Motor neuron (in vitro differentiated cells): ENCODE measurements at places on chromosomes 12 and 14.

- ATAC-seq = peak; percentile 88
These were observed 70.3 kb upstream of the NR2C1 start for GRCh38 chr12:95143621-95144205.

- no peak for ATAC-seq
These were observed 216.2 kb upstream of the KRR1 start for GRCh38 chr12:75727577-75727976.

GRCh38 chr12:106956048-106956578 is 406 bp downstream of the TMEM263 start:
- ATAC-seq = peak; percentile 57

DNA sequence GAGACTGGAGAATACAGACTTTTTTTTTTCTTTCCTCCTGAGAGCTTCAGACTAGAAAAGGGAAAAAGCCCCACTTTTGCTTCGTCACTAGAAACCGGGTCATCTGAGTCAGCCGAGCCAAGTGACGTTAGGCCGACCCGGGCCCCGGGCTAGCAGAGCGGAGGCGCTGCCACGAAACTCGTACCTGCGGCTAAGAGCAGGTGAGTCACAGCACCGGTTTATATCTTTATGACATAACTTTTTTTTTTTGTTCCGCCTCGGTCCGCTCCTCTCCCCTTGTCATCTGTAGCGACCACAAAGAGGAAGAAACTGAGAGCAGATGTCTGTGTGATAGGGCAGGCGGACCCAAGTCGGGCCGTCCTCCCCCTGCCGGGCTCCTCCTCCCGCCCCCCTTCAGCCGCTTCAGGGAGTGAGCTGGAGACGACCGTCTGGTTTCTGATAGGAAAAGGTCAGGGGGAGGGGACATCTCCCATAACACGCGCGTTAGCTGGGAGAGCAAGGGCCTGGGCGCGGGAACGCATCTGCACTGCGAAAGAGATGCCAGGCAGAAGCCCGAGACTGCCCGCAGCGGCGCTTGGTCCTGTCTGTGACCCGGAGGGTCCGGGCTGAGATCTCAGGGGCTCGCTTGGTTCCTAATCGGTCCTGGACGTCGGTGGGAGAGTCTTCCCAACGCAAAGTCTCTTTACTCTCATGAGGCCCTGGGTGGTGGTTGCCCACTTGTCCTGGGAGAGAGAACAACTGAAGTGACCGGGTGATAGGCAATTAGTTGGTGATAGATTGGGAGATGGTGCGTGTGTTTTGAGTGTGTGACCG is 586 bp downstream of the TTC6 start:
- ATAC-seq = peak; percentile 45

DNA sequence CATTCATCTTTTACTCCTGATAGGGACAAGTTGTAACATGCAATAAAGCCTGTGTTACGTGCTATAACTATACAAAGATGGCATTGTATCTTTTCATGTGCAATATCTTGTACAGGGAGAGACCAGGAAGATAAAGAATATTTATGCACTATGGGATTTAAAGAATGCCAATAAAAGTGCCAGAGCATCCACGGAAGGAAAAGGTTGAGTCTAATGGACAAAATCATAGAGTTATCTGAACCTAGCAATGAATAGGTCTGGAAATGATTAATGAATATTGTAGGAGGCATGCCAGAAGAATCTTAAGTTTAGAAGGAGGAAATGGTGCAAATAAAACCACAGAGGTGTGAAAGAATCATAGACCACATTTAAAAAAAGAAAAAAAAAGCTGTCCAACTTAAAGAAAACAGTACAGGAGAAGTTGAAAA is 263.9 kb downstream of the KCNC2 start:
- ATAC-seq = no peak

DNA sequence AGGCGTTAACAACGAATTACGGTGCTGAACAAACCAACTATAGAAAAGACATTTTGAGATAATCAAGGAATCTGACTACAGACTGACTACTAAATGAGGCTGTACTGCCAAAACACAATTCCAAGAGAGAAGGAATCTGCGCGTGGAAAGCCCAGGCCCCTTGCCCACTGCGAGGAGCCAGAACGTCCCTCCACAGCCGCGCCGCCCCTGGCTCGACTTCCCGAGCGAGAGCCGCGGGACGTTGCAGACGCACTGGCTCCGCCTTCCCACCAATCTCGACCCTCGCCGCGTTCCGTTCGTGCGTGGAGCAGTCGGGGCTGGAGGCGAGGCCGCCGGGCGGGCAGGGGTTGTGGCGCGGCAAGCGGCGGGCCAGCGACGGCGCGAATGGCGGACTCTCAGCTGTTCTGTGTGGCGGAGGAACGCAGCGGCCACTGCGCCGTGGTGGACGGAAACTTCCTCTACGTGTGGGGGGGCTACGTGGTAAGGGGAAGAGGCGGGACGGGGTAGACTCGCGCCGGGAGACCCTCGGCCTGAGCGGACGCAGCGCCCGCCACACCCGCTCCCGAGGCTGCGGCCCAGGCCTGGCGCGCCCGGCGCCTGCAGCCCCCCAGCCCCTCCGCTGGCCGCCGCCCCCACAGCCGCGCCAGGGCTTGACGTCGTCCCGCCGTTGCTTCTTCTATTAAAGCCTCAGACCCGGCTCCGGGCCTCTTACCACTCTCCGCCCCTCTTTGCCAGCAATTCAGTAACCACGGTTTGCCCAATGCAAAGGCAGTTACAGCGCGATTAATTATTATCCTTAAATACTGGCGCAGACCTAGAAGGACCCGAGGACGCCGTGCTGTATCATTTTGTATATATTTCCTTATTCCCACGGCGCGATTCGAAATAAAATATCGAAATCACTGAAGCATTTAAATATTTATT is at the start of gene KLHDC1:
Gene KLHDC1, plus strand, starts transcription at position 310 of the 924 bp plus-strand sequence. Its CDS starts 75 bp downstream, at position 385.
- ATAC-seq = peak; percentile 86

GRCh38 chr14:23056145-23056955 is 970 bp downstream of the CDH24 start:
- peak; percentile 40 for ATAC-seq

GRCh38 chr12:9361879-9362326 is 153.7 kb upstream of the PZP start:
- ATAC-seq = no peak

DNA sequence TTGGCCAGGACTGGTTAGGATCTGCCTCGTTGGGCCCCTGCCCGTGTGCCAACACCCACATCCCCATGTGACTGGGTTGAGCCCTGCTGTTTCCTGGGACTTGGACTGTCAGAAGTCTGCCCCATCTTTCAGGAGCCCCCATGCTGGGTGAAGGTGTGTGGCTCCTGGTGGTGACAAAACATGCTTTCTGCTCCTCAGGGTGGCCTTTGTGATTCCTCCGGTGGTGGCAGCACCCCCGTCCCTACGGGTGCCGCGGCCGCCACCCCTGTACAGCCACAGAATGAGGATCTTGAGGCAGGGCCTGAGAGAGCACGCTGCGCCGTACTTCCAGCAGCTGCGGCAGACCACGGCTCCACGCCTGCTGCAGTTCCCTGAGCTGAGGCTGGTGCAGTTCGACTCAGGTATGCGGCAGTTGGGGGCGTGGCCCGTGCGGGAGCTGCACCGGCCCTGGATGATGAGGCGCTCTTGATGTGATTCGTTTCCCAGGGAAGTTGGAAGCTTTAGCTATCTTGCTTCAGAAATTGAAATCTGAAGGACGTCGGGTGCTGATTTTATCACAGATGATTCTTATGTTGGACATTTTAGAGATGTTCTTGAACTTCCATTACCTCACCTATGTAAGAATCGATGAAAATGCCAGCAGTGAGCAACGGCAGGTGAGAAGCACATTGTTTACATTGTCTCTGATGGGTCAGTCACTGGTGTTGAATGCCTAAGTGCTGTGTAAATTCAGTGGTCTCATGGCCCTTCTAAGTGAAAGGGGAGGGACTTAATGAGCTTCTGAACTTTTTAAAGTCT is 80.0 kb downstream of the EP400 start:
- ATAC-seq = no peak

- ATAC-seq = no peak
These were observed 678 bp upstream of the OAS2 start for GRCh38 chr12:112977641-112978040.

DNA sequence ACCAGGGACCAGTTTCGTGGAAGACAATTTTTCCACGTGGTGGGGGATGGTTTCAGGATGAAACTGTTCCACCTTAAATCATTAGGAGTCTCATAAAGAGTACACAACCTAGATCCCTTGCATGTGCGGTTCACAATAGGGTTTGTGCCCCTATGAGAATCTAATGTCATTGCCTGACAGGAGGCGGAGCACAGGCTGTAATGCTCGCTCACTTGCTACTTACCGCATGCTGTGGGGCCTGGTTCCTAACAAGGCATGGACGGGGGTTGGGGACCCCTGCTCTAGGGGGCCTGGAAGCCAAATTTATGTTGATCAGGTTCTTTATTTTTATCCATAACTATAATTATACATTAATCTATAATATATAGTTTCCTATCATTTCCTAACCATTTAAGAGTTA is 315.3 kb downstream of the MED13L start:
- no peak for ATAC-seq

DNA sequence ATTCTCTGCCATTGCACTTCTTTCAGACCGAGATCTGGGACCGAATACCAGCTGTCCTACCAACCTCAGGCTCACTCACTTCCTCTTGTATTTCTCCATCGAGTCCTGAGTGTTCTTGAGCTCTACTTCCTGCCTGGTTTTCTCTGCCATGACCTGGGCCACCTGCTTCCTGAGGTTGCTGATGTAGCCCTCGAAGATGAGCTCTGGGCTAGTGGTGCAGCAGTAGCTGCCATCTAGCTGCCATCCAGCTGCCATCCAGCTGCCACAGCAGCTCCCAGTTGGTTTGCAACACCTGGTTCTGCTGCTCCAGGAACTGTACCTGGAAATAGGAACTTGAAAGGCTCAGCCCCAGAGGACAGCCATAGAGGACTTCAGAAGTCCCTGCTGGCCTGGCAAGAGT is 15.0 kb upstream of the KRT73 start:
- ATAC-seq = no peak

- peak; percentile 24 for ATAC-seq
These were observed 32.4 kb downstream of the PLEKHG7 start for GRCh38 chr12:92735131-92735721.

GRCh38 chr12:45626965-45627364 is 102.5 kb upstream of the ARID2 start:
- ATAC-seq = no peak

GRCh38 chr14:22485178-22485577 is 103.8 kb downstream of the DAD1 start:
- no peak for ATAC-seq

DNA sequence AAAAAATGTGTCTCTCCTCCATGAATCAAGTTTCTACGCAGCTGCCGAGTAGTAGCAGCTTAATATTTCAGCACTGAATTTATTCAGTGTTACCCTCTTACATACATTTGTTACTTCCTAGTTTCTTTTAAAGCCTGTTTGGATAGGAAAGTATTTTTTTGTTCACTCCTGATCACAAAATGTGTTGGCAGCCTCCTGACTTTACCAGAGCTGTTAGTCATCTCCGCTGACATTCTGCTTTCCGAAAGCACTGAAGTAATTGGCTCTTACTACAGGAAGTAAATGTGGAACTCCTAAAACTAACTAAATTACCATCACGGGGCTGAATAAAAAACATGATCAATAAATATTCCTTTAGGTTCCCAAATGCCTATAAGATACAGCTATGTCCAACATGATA is 225.5 kb downstream of the EPS8 start:
- ATAC-seq = peak; percentile 83

DNA sequence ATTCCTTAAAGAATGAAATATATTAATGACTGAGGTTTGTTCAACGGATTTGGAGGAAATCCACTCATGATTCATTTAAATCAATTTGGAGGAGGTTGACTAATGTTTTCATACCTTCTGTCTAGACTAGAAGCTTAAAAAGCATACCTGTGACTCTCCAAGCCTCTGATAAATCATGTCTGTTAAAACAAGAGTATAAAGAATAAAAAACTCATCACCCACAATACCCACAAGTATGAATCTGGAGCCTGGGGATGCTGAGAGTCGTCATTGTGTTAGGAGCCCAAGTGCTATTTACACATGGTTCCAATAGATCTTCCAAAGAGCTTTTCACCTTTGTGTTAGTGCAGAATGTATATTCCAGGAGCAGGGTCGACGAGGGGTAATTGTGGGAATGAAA is 86.8 kb upstream of the ADAMTS20 start:
- no peak for ATAC-seq

DNA sequence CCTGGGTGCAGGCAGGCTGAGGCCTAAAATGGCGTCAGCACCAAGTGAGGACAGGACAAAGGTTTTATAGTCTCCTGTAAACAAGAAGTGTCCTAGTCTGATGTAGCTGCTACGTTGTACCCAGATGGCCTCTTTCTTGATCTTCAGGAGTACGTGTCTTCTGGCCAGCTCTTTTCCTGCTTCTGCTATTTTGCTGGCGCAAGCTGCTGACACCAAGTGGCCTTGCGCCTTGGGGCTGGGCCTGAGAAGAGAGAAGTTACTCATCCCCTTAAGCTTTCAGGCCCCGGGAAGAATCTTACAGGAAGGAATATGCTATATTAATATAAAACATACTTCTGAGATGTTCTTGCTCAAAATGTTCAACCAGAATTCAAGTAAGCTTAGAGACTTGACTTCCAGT is 605.2 kb downstream of the GALC start:
- no peak for ATAC-seq

GRCh38 chr12:124704619-124705018 is 137.2 kb upstream of the NCOR2 start:
- ATAC-seq = no peak

- no peak for ATAC-seq
These were observed 185.6 kb upstream of the C14orf180 start for GRCh38 chr14:104393898-104394381.
